ENCODE measurements at places on chromosomes 1 and 21.

DNA sequence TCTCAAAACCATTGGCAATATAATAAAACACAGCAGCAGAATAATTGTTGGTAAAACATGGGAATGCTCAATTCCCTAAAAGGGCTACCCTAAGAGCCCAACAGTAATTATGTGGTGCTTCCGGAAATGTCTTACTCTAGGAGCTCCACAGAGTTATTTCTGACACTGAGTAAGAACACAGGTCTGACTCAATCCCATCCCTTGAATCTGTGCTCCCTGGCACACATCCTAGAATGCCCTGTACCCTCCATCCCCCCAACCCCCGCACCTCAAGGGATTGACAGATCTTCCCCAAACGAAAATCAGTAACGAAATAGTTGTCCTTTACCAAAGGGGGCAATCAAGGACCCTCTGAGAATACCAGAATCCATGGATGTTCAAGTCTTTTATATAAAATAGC lies 71.9 kb downstream of the SMYD2 start:
- no peak for DNase-seq

GRCh38 chr1:114010433-114011184 lies 31.3 kb downstream of the OLFML3 start:
- DNase-seq, result no peak

DNA sequence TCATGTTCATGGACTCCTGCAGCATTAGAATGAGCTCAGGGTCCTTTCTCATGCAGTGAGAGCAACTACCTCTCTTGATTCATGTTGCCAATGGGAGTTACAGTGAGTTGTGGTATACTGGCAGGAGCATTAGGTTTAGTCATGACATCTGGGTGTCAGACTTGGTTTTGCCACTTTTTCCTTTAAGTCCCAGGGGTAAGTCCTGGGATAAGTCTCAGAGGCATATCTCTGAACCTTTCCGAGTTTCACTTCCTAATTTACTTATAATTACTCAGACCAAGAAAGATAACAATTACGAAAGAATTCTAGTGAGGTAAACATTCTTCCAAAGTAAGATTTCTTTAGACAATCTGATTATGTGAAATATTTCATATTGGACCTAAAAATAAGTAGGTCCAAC lies 606.0 kb downstream of the SMYD3 start:
- no peak for DNase-seq

GRCh38 chr1:5576011-5576672 lies 416.1 kb downstream of the NPHP4 start:
- no peak for DNase-seq

GRCh38 chr1:83741770-83742169 lies 257.2 kb downstream of the TTLL7 start:
- DNase-seq, result no peak

DNA sequence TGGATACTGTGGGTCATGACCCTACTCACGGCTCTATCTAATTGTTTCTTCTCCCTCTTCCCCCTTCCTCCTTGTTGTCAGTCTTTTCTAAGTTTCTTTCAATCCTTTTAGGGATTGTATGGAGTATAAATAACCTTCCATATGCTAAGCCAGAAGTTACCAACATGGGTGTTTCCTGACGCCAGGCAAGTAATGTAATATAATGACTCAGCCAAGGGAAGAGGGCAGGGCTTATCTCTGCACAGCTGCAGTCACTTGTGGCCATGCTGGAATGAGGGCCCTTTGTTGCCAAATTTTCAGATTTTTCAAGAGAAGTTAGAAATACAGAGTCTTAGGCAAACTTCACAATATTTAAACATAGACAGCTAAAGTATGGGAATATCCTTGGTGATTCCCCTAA lies 194.6 kb downstream of the ST6GALNAC3 start:
- no peak for DNase-seq

- DNase-seq, result no peak
Measured at GRCh38 chr21:21682172-21682571, 684.0 kb downstream of the NCAM2 start.

GRCh38 chr1:17661546-17662157 lies 93.5 kb upstream of the ACTL8 start:
- peak; percentile 54 for DNase-seq

DNA sequence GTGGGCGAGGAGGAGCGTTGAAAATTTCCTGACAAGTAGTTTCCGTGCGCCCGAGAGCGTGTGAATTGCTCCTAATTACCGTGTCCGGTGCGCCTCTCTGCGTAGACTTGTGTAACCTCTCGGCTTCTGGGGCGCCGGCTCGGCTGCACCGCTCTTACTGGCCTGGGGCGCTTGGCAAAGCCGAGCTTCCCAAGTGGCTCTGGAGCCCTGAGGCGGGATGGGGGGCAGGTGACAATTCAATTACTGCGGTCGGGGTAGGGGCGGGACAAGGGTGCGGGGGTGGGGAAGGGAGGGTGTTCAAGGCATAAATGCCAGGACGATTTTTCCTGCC lies 392 bp upstream of the DMRTA2 start:
- DNase-seq, result no peak

DNA sequence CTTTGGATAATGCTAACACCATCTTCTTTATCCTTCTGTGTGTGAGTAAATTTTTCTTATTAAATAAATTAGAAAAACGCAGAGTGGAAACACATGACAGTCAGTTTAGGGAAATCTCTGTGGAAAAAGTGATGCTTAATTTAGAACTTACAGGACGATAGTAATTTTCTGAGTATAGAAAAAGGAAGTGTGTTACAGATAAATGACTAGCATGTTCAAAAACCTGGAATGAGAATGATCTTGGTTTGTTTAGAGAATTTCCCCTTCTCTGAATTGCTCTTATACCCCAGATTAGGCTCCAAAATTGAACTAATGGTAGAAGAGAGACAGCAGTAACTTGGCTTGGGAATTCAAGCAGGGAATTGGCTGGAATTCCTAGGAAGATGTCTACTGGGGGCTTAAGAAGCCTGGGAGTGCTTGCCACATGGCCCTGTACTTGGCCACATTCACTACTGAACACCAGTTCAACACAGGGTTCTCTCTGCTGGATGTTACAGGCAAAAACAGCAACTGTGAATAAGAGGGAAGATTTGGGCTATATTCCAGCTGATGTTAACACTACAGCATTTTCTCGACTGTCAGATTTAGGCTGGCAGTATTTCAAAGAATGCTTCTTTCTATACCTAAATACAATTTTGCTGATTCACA lies 1004.2 kb downstream of the TTLL7 start:
- peak; percentile 2 for DNase-seq

DNA sequence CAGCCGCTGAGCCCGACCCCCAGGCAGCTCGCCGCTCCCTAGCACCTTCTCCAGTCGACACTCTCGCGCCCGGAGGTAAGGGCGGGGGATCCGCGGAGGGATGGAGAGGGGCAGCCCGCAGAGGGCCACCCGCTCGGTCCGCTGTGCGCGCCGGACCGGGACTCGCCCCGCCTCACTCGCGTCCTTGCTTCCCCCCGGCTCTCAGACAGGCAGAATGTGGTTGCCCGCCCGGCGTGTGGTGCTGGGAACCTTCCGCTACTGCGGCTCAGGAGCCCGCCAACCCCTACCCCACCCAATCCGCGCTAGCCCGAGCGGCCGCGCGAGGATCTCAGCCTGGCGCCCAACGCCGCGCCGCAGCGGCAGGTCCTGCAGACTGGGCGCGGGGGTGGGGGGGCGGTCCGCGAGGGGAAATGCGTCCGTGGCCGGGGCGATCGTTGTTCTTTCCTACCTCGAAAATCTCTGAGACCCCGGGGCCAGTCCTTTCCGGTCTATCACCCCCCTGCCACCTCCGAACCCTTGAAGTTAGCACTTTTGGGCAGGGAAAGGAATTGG lies 404 bp downstream of the LRRC8C start:
- DNase-seq, result no peak

DNA sequence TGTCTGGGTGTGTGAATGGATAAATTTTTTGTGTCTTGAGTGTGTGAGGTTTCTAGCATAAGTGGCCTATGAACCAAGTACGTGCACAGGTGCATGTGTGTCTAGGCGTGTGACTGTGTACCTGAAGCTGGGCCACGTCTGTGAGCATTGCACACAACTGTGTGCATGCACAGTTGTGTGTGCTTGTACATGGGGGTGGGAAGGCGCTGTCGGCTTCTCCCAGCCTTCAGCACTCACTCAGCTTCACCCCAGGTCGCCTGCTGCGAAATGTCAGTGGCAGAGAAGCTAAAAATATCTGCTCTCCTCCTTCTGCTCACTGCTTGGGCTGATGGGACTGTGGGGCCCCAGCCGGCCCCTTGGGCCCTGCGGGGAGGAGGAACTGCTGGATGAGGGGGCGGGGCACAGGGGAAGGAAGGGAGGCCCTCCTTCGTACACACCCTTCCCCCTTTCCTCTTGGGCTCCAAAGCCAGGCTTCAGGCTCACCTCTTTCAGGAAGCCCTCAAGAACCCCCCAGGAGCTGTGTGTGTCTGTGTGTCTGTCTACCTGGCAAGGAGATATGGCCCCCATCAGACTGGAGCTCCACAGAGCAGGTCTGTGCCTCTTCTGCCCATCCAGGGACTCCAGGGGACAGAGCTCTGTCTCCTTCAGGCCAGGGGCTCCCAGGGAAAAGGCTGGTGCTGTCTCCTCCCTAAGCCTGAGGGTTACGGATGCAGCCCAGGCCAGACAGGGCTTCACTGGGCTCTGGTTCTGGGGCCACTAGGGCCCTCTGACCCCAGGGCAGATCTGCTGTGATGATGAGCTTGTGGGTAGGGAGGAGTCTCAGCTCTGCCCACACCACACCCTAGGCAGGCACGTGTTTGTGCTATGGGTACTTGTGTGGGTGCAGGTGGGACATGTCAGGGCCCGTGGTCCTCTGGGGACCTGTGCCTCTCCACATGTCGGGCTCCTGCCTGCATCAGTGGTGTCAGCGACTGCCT lies 35.6 kb upstream of the WASF2 start:
- peak; percentile 65 for DNase-seq

- DNase-seq, result no peak
Measured at GRCh38 chr1:27979859-27980201, 20.1 kb downstream of the XKR8 start.

DNA sequence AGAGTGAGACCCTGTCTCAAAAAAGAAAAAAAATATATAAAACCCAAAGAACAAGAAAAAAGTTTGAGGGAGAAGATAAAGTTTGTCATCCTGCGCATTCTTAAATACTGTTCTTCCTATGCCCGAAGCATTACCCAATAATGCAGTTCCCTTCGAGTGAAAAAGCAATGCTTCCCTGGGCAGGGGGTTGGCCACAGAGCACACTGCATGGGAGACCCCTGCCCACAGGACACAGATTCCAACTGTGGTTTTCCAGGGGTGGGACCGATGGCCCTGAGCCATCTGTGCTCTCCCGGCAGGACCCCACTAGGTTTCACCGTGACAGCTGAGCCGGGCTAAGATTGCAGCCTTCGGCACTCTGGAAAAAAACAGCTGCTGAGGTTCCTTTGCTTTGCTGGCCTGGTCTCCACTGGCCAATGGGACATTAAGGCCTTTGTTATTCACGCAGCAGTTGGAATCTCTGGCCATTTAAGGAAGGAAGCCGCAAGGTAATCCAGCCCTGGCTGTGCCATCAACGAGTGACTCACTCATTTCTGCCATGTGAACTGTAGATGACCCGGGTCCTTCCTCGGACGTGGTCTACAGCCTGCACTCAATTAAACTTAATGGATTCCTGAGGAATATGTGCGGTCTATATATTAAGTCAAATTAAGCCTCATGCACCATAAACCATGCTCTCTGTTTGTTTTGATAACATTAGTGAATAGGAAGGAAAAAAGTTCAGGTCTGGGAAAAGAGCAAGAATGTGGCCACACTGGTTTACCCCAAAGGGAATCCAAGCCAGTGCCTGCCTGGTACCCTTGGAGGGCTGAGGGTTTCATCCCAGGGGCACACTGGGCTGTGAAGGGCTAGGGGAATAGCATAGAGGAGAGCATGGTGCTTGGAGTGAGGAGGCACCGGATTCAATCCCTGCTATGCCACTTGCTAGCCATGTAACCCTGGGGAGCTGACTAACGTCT lies 163.2 kb downstream of the ZBTB18 start:
- DNase-seq, result no peak

DNA sequence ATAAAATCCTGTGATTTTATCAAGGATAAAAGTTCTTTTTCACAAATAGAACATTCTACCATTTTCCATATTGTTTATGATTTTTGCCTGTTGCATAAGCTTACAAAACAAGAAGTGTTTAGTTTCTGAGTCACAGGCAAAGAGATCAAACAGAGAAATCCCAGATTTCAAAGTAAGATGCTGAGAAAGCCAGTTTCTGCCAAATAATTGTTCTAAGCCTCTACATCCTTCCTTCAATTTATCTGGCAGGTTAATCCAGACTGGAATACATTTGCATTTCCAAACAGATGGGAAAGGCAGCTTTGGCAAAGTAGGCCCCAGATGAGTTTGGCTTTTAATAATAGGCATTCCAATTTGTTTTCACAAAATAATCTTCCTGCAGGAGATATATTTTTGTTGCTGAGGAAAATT lies 2.5 kb downstream of the SLC1A7 start:
- peak; percentile 16 for DNase-seq

- DNase-seq, result no peak
Measured at GRCh38 chr1:26349188-26349876, 4.6 kb downstream of the CRYBG2 start.

GRCh38 chr1:3073489-3074296 lies 4.7 kb downstream of the PRDM16 start:
- DNase-seq, result no peak

GRCh38 chr1:62327360-62328055 lies 8.3 kb upstream of the KANK4 start:
- no peak for DNase-seq

DNA sequence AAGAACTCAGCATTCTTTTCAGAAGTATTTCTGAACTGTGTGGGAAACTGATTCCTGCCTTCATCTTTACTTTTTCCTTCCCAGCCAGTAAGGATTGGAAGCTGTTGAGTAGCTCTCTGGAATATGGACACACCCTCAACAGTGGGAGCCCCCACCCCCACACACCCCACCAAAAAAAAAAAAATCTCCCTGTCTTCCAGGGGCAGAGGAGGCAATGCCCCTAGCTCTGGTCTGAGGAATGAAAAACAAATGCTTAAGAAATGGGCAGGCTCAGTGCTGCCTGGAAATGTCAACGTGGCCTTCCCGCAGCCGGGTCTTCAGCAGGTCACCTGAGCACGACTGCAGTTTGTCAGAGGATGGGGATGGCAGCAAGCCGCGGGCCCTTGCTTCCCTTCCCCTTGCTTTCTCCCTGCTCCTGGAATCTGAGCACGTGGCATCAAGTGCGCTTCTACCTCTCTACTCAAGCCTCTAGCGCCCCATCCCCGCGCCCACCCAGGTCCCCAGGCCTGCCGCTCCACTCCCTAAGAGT lies 479 bp downstream of the RGS16 start:
- no peak for DNase-seq

Measured in pons (tissue), 1 donor.